ENCODE measurements at places on chromosomes 1 and 21.
A peak's percentile ranks its signal among the peaks of the same experiment; 100 is the strongest.

DNA sequence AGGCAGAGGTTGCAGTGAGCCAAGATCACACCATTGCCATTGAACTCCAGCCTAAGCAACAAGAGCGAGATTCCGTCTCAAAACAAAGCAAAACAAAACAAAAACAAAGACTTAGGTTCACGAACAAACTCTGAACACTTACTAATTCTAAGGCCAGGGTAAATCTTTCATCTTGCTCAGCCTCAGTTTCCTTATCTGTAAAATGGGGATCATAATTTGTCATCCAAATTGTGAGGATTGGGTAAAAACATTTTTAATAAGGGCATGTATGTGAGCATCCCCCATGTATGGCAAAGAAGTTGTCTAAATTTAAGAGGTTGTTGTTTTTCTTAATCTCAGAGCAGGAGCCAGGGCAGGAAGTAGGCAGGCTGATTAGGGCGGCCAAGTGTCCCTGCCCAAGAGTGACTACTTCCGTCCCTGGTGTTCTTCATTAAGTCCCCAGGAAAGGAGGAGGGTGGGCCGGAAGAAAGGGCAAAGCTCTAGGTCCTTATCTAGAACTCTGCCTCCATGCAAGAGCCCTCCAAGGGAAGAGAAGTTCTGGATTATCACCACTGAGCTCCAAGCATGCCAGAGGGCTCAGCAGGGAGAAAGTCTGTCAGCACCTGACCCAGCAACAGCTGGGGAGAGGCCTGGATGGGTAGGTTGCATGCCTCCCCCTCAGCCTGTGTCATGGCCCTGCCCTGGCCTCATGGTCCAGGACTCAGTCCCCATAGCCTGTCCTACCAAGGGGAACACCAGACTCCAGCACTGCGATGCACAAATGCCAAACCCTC lies 49.9 kb upstream of the CLIC4 start:
- peak; percentile 33 for DNase-seq

- no peak for DNase-seq
These were observed 412.2 kb downstream of the KIF26B start for GRCh38 chr1:245566952-245567351.

- no peak for DNase-seq
These were observed 2.9 kb upstream of the CD46 start for GRCh38 chr1:207748737-207749528.

GRCh38 chr1:1758059-1758621 lies 20.1 kb downstream of the NADK start:
- no peak for DNase-seq

DNA sequence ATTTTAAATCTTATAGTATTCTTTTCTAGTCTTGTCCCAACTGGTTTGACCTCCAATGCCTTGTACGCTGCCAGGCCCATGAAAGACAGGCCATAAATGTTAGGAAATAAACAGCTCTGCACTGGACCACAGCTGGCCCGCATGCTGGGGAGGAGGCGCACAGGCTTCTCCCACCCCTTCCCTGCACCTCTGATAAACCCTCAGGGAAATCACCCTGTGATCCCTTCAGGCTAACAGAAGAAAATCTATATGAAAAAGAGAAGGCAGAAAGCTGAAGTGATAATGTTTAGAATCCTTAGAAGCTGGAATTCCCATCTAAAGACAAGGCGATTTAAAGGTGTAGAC lies 41.5 kb downstream of the COLGALT2 start:
- no peak for DNase-seq
